CD4-positive, alpha-beta T cell treated with Interleukin-12 subunit alpha and Interleukin-12 subunit beta, for 1 hour (primary cell): ENCODE measurements at places on chromosomes 1 and 21.

- peak; percentile 74 for DNase-seq
These were observed 33.7 kb downstream of the MRPL39 start for GRCh38 chr21:25573409-25574206.

- DNase-seq = no peak
These were observed 1.3 kb downstream of the IGSF9 start for GRCh38 chr1:159943908-159944622.

GRCh38 chr1:17120962-17121837, 1.9 kb upstream of the PADI2 start:
- DNase-seq = no peak

DNA sequence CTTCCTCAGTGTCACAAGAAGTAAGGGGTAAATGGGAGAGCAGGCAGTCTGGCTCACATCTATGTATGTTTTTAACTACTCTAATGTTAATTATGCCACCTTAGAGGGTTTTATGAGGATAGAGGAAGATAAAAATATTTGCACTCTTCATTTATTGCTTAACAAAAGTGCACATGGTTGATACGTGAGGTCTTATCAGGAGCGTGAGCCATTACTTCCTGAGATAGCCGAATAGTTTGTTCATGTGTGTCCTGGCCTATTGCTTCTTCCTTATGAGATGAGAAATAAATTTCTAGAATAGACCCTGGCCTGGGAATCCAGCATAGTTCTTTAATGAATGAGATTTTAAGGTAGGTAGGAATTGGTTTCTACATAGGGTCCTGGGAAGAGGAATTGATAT, 471.1 kb upstream of the B3GALT2 start:
- DNase-seq = no peak

DNA sequence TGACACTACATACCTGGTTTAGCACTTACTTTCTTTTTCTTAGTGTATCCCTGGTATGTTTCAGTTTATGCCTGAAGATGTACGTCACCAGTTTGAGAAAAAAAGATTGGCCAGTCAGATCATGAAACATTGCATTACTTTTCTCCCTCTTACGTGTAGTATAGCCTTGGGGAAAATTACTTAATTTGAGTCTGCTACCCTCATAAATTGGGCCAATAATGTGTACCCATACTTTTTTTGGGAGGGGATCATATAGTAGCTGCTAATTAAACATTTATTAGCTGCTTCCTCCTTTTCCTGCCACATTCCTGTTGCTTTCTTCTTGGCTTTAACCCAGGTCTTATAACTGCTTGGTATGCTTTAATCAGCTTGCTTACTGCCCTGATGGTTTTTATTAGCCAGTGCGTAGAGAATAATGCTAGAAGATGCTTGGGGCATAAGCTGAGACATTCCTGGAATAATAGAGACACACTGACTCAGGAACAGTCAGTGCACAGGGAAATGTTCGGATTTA, 32.1 kb downstream of the RABGAP1L start:
- peak; percentile 11 for DNase-seq

- DNase-seq = no peak
These were observed 28.5 kb downstream of the SLC26A9 start for GRCh38 chr1:205914730-205915129.

DNA sequence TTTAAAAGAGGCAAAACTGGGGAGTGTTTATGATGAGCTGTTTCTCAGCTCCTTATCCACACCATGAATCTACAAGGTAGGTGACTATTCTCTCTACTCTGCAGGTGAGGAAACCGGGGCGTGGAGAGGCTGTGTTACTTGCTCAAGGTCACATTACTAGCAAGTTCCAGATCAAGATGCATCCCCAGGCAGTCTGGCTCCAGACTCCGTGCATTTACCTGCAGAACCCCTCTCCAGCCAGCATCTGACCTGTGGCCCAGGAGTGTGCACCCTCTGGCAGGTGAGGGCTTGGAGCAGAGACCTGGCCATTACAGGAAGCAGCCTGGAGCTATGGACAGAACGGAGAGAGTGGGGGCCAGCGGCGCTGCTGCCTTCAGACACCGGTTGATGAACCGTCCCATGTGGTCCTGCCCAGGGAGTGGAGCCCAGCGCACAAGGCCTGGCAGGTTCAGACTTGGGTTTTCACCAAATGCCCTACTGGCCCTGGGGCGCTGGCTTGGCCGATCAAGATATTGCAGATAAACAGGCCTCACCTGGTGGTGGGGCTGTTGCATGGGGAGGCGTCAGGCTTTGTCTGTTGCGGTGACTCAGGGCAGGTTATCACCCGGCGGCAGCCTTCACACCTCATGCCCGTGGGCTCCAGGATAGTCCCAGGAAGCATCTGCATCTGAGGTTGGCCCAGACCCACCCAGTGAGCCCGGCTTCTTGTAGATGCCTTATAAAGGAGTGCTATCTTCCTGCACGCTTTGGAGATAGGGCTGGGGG, 29.2 kb upstream of the WNT4 start:
- no peak for DNase-seq

DNA sequence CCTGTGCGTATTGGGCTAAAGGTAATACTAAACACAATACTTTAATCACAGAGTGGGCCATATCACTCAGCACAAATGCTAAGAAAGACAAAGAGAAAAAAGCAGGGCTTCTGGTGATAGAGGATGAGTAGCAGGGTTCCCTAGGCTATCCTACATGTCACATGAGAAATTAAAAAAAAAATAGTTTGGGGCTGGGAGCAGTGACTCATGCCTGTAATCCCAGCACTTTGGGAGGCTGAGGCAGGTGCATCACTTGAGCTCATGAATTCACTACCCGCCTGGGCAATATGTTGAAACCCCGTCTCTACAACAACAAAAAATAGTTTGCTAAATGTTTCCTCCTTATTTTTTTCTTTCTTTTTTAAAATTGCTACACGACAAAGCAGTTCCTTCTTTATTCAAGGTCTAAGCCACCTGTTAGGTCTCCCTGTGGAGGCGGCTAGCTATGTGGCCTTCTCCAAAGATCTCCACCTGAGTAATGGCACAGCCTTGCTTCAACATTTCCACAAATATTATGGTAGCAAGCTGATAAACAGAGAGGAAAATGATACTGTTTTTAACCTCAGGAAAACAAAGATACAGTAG, 1.5 kb downstream of the ENSA start:
- no peak for DNase-seq

GRCh38 chr1:176450526-176450925, 12.4 kb upstream of the PAPPA2 start:
- no peak for DNase-seq

- DNase-seq = no peak
These were observed 37.0 kb upstream of the TENT5B start for GRCh38 chr1:27049607-27050006.

DNA sequence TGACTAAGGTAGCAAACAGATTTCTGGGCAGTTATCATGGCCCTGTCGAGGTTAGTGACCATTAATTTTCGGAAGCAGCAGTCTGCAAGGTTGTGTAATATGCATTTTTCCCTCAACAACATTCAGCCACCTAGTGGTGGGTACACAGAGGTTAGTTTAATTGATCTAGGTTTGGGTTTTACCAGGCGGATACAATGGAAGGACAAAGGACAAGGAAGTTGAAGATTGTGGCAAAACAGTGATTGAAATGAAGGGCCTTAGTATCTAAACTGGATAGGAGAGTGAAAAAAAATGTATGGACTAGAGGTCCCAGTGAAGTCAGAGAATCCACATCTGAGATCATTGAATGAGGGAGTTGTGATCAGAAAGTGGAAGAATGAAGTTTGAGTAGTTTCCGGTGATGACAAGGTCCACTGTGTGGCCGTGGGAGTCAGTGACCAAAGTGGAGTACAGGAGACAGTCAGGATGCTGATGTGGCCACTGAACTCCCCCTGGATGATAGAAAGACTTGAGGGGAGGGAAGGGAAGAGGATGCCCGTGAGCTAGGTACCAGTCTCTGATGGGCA, 2.8 kb downstream of the ARMH1 start:
- peak; percentile 41 for DNase-seq

DNA sequence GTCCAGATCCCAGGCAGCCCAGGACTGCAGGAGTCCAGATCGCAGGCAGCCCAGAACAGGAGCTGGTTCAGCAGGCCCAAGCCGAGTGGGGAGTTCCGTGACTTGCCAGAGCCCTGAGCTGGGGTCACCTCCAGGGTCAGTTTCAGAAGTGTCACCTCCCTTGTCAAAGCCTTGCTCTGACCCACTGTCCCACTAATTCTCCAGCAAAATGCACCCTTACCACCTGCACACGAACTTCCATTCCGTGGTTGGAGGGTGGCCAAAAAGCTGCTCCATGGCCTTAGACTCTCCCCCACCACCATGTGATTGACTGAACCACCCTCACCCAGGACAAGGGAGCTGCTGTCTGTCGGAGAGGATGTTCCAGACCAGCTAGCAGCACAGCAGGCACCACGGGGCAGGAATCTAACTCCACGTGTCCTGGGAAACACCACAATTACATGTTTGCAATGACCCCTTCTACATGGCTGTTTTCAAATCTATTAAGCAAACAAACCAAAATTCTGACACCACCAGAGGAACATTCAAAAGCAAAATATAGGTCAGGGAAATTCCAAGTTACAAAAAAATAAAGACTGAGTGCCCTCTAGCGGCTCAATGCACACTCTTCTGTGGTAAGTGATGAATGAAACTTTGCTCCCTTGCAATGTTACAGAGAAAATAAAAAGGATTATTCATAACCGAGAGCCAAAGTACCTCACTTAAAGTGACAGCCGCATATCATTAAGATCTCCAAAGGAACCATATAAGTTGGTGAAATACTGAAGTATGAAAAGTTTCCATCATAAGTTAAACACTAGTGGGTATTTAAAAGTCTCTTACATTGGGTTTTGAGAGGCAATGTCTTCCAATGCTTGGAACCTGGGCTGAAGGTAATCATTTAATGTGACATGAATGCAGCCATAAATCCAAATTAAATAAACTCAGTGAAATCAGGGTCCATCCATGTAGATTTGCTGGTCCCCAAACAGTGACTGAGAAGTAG, 76.3 kb downstream of the NPHP4 start:
- DNase-seq = peak; percentile 38

DNA sequence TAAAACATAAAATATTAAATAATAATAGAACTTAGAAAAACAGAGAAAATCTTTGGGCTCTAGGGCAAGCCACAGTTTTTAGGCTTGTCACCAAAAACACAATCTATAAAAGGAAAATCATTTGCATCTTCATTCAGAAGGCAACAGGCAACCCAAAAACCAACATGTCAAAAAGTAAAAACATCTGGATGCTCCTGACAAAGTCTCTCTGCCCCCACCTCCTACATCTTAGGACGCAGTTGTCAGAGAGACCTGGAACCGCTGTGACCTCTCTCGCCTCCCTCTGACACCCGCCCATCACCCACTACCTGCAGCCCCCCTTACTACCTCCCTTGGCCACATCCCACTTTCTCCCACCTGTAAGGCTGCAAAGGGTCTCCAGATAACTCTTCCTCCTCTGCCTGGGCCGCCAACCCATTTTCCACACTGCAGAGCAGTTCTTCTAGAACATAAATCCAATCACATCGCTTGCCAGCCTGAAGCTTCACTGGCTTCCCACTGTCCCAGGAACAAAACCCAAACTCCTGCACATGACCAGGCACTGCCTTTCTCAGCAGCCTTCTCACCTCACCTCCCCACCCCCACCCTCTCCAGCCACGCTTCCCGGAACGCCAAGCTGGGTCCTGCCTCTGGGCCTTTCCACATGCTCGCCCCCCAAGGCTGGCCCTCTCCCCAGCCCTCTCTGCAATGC, 14.7 kb downstream of the PRDM15 start:
- no peak for DNase-seq

GRCh38 chr1:169202791-169203665, 96.5 kb downstream of the ATP1B1 start:
- no peak for DNase-seq

DNA sequence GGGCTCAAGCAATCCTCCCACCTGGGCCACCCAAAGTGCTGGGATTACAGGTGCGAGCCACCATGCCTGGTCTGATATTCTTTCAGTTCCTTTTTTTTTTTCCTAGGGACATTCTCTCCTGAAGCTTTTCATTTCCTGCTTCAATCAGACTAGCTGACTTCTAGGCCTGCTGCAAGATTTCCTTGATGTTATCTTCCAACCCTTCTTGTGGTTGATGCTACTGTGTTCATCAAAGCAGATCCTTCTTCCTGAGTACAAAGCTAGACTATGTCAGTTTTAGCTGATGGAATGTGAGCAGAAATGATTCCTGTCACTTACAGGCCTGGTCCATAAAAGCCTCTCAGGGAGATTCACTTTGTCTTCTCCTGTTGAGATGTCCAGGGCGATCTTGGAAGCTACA, 146.4 kb downstream of the CDC7 start:
- peak; percentile 11 for DNase-seq
